ENCODE measurements at places on chromosomes 13 and 19.

GRCh38 chr13:74644229-74644628 is 510.0 kb upstream of the KLF12 start:
- no peak for DNase-seq

DNA sequence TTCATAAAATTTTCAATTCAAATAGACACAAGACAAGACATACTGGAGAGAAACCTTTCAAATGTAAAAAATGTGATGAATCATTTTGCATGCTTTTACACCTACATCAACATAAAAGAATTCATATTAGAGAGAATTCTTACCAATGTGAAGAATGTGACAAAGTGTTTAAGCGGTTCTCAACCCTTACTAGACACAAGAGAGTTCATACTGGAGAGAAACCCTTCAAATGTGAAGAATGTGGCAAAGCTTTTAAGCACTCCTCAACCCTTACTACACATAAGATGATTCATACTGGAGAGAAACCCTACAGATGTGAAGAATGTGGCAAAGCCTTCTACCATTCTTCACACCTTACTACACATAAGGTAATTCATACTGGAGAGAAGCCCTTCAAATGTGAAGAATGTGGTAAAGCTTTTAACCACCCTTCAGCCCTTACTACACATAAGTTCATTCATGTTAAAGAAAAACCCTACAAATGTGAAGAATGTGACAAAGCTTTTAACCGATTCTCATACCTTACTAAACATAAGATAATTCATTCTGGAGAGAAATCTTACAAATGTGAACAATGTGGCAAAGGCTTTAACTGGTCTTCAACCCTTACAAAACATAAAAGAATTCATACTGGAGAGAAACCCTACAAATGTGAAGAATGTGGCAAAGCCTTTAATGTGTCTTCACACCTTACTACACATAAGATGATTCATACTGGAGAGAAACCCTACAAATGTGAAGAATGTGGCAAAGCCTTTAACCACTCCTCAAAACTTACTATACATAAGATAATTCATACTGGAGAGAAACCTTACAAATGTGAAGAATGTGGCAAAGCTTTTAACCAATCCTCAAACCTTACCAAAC is 24.6 kb upstream of the ZNF431 start:
- no peak for DNase-seq

- DNase-seq, result no peak
Measured at GRCh38 chr19:9431475-9431874, 3.9 kb downstream of the ZNF266 start.

- no peak for DNase-seq
Measured at GRCh38 chr13:91406619-91407018, 8.2 kb downstream of the GPC5 start.

GRCh38 chr19:38952395-38953165 is 21.8 kb downstream of the MRPS12 start:
- no peak for DNase-seq

DNA sequence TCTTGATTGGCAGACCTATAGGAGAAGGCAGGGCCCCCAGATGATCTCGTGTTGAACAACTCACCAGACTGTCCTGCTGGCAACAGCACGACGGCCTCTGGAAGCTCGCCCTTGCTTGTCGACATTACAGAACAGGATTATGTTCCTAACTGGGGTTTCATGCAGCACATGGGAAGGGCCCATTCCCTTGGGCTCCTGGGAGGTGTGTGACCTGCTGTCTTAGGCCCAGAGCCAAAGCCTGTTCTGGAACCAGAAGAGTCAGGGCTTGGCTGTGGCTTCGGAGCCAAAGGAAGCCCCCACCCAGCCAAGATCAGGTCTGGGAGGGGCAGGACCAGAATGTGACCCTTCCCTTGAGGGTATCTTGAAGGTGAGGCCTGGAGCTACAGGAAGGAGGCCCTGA is 36.9 kb downstream of the RGCC start:
- DNase-seq, result no peak

- no peak for DNase-seq
Measured at GRCh38 chr19:17681505-17682125, 6.5 kb downstream of the UNC13A start.

GRCh38 chr19:38784224-38784623 is 4.8 kb upstream of the LGALS7B start:
- no peak for DNase-seq
